ENCODE measurements at places on chromosomes 11 and 22. TPM values are rescaled to one million over a fixed set of nuclear protein-coding genes. Genes with fewer than 3 reads are reported as not detected.

Gene ADAMTS15
- not detected for total RNA-seq

Gene PELI3
- 5.3 TPM for total RNA-seq

Gene MPEG1
- 11.1 TPM for total RNA-seq

DNA sequence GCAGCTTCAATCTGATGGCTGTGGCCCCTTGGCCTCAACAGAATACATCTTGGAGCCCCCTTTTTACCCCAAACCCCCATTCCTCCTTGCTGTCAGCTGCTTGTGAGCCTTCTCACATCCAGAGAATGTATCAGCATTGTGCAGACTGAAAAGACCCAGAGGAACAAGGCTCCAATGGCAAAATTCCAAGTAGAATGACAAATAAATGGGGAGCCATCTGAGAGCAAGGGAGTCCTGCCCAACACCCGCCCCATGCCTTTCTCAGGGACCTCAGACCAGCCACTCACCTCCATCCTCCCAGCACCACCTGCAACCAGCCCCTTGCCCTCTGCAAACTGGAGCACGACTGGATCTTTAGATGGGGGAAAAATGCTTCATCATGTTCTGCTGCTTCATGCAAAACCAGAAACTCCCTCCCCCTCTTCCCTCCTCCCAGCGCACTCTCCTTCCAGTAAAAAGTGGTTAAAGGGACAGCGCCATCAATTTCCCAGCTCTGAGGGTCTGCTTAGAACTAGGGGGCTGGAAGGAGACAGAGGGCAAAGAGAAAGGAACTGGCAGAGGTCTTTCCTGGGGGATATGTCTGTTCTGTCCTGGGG is 2.2 kb upstream of the NEFH start:
- no peak for DNase-seq

GRCh38 chr11:112025707-112026106 is 499 bp downstream of the DLAT start:
- DNase-seq, result no peak

- no peak for DNase-seq
Measured at GRCh38 chr11:66720899-66721470, 8.0 kb downstream of the SPTBN2 start.

GRCh38 chr11:29755474-29755873 is 261.4 kb downstream of the KCNA4 start:
- no peak for DNase-seq

DNA sequence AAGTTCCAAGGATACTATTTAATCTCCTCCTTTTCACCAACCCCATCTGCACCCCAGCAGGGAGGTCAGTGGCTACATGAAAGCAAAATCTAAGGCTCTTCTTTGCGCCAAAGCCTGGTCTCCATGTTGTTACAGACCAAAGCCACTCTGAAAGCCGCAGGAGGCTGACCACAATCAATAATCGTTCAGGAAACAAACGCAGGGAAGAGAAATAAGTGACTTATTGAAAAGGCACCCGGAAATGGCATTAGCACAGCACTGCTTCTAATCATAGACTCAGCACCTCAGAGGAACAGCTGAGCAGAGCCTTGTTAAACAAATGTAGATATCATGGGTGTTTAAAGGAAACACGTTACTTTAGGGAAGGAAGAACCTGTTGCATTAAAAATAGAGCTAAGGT is 183.9 kb downstream of the KIRREL3 start:
- DNase-seq, result no peak

- DNase-seq, result no peak
Measured at GRCh38 chr11:15938121-15938611, 418.2 kb downstream of the SOX6 start.

GRCh38 chr11:16964501-16964900 is 49.7 kb downstream of the PLEKHA7 start:
- DNase-seq, result no peak

DNA sequence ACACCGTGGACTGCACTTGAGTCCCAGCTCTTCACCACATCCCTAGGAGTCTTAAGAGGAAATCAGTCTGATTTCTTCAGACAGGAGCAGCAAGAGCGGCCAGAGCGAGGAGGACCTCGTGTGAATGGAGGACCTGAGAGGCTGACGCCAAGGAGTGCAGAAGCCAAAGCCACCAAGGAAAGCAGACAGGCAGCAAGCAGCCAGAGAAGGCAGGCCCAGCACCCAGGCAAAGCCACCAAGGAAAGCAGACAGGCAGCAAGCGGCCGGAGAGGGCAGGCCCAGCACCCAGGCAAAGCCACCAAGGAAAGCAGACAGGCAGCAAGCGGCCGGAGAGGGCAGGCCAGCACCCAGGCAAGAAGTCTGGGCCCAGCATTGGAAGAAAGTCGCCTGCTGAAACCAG is 11.8 kb downstream of the CYB561A3 start:
- no peak for DNase-seq

- DNase-seq, result peak; percentile 59
Measured at GRCh38 chr11:102560555-102561011, 30.0 kb upstream of the MMP7 start.

GRCh38 chr22:49368221-49368975 is 459.3 kb downstream of the BRD1 start:
- DNase-seq, result no peak

GRCh38 chr11:75345455-75346160 is 5.9 kb downstream of the ARRB1 start:
- DNase-seq, result no peak

GRCh38 chr11:118232659-118233058 is 7.8 kb upstream of the JAML start:
- DNase-seq, result no peak

DNA sequence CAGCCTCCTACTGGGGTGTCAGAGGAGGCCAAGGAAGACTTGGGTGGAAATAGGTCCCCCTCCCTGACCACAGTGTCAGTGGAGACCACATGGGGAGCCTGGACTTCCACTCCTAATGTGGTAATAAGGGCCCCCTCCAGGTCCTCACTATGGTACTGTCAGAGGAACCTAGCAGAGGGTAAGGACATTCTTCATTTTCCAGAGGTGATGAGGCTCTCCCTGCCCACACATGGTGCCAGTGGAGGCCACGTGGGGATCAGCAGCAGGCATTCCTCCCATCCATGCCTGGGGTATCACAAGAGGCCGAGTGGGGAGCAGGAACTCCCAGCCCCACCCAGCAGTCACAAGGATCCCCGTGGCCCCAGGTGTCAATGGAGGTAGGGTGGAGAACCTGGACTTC is 6.5 kb upstream of the CLDN5 start:
- DNase-seq, result no peak

- no peak for DNase-seq
Measured at GRCh38 chr11:57709802-57710367, 2.1 kb downstream of the MED19 start.

All from natural killer cell (primary cell).